Activated CD4-positive, alpha-beta T cell treated with anti-CD3 and anti-CD28 coated beads, Interleukin-2, amount 50 U/mL, for 48 hours (primary cell): ENCODE measurements at places on chromosomes 6 and 20.

- no peak for DNase-seq
These were observed 254.4 kb upstream of the KCNQ5 start for GRCh38 chr6:72367439-72367838.

GRCh38 chr20:12466915-12467314 lies 541.9 kb upstream of the SPTLC3 start:
- DNase-seq = no peak

GRCh38 chr6:116983375-116983774 lies 106.3 kb downstream of the RFX6 start:
- DNase-seq = no peak

DNA sequence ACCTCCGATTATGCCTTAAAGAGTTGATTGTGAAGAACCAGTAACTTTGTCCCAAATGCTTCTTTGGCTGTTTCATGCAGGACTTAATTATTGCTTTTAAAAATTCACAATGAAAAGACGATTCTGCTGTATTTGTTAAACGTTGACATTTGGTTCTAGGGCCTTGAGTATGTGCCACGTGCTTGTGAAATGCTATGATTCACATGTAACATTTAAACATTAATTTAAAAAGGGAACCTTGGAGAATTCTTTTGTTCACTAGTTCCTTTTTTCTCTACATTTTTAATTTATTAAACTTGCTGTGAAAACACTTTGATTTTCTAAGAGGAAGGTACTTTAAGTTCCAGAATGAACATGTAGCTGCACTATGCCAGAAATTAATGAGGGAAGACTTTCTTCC lies 9.5 kb downstream of the GZF1 start:
- DNase-seq = no peak

- DNase-seq = no peak
These were observed 86.7 kb downstream of the KIF16B start for GRCh38 chr20:16486532-16486931.
